Epithelial cell of proximal tubule (primary cell): ENCODE measurements at places on chromosomes 11 and 22. TPM values are rescaled to one million over a fixed set of nuclear protein-coding genes. Genes with fewer than 3 reads are reported as not detected.

CNIH2 gene
- total RNA-seq = 0.43 and 0.58 TPM in 2 replicates

MMP12 gene
- not detected in 2 replicates for total RNA-seq

KRTAP5-2 gene
- not detected in 2 replicates for total RNA-seq

SAA1 gene
- total RNA-seq = 46.7 and 69.7 TPM in 2 replicates

MRGPRE gene
- total RNA-seq = not detected in 2 replicates

CLDN5 gene
- total RNA-seq = 0.29 and 1.2 TPM in 2 replicates

VSTM5 gene
- total RNA-seq = 0.17 and 0.51 TPM in 2 replicates

MUC6 gene
- total RNA-seq = not detected in 2 replicates

OR10D3 gene
- not detected in 2 replicates for total RNA-seq

FAM180B gene
- total RNA-seq = not detected in 2 replicates

KRTAP5-11 gene
- total RNA-seq = not detected in 2 replicates

CAPN5 gene
- 4.7 and 7.3 TPM in 2 replicates for total RNA-seq

P2RY2 gene
- total RNA-seq = 1.1 and 5.4 TPM in 2 replicates

ZNRF3 gene
- total RNA-seq = 12.2 and 15.6 TPM in 2 replicates

ANO3 gene
- not detected in 2 replicates for total RNA-seq

SCGB1D2 gene
- total RNA-seq = not detected in 2 replicates

UVRAG gene
- total RNA-seq = 6.1 and 7.4 TPM in 2 replicates

UQCR10 gene
- total RNA-seq = 72.5 and 173 TPM in 2 replicates

SPA17 gene
- 21.2 and 28.1 TPM in 2 replicates for total RNA-seq

USP2 gene
- 0.63 and 1.1 TPM in 2 replicates for total RNA-seq

GRIA4 gene
- 0.69 TPM in 1 of 2 replicates, not detected in the other for total RNA-seq

RASD2 gene
- 0.07 and 0.12 TPM in 2 replicates for total RNA-seq

SLC1A2 gene
- under 0.01 TPM in 1 of 2 replicates, not detected in the other for total RNA-seq

IL10RA gene
- 0.46 and 0.87 TPM in 2 replicates for total RNA-seq
